ENCODE measurements at places on chromosomes 4 and X.
A peak's percentile ranks its signal among the peaks of the same experiment; 100 is the strongest.

DNA sequence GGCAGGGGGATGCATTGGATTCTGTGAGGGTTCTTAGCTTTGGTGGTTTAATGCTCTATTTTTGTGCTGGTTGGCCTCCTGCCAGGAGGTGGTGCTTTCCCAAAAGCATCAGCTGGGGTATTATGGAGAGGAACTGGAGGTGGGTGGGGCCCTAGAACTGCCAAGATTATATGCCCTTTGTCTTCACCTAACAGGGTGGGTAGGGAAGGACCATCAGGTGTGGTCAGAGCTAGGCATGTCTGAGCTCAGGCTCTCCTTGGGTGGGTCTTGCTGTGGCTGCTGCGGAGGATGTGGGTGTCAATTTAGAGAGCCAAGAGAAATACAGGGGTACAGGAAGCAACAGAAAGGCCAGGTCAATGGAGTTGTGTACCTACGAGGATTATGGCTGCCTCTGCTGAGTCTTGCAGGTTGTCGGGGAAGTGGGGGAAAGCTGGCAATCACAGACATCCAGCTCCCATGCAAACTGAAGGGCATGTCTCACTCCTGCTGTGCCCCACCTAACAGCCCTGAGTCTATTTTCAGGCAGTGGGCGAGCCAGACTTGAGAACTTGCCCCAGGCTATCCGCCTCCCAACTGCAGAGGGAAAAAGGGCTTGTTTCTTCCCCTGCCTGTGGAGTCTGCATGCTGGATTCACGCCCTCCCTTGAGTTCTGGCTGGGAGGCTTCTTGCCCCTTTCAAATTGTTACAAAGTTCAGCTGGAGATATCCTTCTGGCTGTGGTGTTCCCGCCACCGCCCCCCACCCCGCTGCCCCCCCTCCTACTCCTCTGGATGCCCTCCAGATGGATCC, 212.0 kb downstream of the COMMD8 start:
- no peak for DNase-seq

DNA sequence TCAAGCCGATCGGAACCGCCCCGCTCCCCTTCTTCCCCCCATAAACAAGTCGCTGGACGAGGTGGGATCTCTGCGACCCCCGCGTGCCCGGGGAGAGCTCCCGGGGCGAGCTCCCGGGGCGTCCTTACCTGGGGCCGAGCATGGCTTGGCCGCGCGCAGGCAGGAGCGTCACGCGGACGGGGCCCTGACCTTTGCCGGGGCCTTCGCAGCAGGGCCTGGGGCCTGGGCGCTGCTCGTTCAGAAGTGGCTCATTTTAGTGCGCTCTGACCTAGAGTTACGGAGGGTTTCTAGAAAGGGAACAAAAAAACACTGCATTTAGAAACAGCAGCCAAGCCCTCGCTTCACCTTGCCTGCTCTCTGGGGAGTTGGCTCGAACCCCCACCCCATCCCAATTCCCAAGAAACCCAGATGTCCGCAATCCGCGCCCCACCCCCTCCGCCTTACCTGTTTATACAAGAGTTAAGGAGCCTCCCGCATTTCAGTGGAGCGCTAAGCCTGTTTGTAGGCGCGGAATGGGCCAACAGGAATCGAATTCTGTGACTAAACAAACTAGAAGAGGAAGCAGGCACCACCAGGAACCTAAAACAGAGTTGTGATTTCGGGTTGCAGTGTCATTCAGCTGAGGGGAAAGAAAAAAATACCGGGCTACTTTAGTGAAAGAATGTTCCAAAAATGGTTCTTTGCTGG, 814 bp upstream of the RBM47 start:
- DNase-seq = no peak

DNA sequence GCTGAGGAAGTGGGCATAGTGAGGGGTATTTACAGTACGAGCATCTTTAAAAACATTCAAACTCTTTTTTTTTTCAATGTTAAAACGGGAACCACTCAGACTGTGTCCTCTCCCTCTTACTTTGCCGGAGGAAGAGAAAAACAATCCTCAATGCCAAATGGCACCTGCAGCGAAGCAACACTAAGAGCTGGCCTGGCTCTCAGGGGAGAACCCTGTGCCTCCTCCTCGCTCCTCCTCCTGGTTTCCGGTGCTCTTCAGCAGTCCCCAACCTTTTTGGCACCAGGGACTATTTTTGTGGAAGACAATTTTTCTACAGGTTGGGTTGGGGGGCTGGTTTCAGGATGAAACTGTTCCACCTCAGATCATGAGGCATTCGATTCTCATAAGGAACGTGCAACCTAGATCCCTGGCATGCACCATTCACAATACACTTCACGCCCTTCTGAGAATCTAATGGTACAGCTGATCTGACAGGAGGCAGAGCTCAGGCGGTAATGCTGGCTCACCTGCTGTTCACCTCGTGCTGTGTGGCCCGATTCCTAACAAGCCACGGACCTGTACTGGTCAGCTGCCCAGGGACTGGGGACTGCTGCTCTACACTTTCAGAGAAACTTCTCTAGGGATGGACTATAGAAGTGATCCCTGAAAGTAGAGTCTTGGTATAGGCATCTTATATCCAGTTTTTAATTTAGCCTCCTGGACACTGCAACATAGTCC, 404.1 kb downstream of the RAPGEF2 start:
- no peak for DNase-seq

DNA sequence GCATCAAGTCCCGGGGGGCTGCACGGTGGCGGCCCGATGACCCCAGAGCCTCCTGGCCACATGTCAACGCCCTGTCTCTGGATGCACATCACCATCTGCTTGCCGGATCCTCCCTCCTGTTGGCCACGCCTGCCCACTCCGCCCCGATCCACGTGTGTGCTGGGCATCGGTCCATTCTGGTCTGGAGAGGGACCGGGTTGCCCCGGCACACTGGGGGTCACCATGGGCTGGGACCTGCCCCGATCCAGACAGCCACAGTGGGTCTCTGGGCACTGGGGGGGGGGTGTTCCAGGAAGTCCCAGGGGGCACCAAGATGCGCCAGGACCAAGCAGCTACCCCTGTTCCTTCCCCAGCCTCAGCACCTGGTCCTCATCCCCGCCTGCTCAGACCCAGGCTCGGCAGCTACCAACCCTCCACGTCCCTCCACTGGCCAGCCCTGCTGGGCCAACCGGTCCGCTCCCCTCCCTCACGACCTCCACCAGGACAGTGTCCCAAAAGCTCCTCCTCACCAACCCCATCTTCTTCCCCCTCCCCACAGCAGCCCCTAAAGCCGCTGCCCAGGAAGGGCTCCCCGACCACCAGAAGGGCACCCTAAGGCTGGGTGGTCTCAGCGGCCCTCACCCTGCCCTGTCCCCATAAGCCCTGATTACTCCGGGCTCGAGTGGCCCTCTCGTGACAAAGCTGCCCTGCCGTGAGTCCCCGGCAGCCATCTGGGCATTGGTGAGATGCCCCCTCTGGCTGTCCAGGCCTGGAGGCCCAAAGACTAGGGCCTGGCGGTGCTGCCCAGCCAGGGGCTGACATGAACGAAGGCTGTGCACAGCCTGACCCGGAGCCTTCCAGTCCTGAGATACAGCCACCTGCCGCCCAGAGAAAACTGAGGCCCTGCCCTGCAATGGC, 4.6 kb downstream of the CTBP1 start:
- DNase-seq = no peak

DNA sequence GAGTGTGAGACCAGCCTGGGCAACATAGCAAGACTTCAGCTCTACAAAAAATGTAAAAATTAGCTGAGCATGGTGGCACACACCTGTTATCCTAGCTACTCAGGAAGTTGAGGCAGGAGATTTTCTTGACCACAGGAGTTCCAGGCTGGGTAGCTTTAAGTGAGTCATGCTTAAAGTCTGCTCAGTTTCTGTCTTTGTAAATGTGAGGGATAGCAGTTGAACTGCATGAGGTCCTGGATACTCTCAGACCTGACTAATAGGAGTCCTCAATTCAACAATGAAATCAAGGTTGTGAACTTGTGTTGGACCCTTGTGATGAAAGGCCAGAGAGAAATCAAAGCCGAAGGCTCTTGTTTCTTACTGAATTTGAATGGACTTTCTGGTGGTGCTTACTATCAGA, 45.2 kb downstream of the STARD8 start:
- DNase-seq = no peak

- DNase-seq = no peak
These were observed 288.0 kb downstream of the SH2D1A start for GRCh38 chrX:124634363-124634762.

DNA sequence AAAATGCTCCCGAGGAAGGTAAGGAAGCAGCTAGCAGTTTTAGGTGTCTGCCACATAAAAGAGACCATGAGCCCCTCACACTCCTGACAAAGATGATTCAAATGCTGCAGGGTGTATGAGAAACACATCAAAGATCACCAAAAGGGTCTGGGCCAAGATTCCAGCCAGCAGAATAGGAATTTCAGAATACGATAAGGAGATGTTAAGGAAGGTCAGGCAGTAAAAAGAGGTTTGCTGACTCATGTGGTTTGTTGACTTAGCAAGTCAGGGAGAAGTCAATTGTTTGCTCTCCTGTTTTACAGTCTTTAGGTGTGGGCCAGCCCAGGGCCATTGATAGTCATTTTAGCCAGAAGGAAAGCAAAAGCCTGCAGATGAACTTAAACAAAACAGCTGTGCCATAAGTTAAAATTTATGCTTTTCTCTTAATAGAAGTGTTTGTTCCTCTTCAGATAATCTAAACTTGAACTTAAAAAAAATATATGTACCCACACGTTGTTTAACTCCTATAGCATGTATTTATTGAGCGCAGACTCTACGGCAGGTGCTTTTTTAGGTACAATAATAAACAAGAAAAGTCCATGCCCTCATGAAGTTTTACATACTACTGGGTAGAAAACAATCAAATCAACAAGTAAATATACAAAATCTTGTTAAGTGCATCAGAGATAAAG, 115.6 kb downstream of the CAMK2D start:
- DNase-seq = no peak

GRCh38 chr4:70298051-70298450, 36.7 kb upstream of the CABS1 start:
- DNase-seq = no peak

- no peak for DNase-seq
These were observed 82.6 kb upstream of the MAOA start for GRCh38 chrX:43573441-43574015.

DNA sequence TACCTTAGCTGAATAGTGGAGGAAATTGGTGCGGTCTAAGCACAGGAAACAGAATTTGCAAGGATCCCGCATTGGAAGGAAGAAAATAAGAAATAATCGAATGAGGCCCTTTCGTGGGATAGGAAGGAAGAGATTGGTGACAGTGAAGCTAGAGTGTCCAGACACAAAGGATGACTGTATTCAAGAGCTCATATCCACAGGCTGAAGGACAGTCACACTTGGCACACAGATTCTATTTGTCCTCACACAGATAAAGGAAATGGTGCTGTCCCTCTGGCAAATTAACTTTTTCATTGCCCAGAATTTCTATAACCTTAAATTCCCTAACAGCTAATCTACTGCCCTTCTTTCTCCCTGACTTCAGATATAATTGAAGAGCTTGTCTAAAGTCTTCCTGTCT, 2188.9 kb upstream of the TENM3 start:
- no peak for DNase-seq

- DNase-seq = no peak
These were observed 226.3 kb downstream of the ZIC3 start for GRCh38 chrX:137792214-137792613.

DNA sequence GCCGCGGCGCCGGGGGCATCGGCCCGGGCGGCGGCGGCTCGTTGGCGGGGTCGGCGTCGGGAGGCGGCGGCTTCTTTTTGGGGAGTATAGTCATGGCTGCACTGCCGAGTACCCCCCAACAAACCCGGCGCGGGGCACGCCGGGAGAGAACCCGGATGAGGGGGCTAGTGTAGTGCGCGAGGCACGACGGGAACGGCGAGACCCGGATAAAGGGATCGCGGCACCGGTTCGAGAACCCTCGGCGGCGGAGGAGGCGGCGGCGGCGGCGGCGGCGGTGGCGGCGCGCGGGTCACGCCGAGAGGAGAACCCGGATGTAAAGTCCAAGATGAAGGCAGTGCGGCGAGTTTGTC, at the start of gene OTUD5:
OTUD5 (minus strand) TSS at position 131 of the 350 bp plus-strand sequence; CDS start at position 94, 37 bp downstream.
- DNase-seq = peak; percentile 43

DNA sequence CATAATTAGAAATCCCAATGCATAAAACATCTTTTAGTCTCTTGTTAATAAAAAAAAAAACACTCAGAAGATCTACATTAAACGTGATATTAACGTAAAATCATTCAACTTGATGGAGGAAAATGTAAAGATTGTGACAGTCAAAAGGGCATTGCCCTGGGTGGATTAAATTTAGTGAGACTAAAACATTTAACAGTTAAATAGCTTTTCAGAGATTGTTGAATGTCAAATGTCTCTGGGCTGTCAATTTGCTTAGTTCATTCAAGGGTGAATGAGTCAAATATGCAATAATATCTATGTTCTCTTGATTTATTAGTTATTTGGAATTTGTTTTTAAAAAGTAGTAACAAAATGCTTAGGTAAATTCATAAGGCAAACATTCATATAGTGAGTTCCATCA, 836.6 kb upstream of the PCDH10 start:
- DNase-seq = no peak

GRCh38 chrX:70042399-70043371, 7.1 kb downstream of the AWAT2 start:
- DNase-seq = no peak

DNA sequence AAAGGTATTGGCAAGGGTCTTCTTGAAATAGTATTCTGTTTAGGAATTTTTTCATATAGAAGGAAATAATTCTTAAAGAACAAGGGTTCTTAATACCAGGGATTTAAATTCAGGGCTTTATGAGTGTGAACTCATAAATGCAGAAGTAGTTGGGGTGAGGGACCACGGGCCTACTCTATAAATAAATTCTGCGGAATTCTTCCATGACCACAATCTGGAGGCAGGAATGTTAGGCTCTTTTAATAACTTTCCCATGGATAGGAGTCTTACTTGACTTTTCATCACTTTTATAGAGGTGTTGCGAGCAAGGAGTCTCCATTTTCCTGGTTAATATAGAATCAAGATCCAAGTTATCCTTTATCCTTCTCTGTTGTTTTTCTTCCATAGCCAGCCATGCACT, 76.7 kb upstream of the SLC4A4 start:
- DNase-seq = no peak

DNA sequence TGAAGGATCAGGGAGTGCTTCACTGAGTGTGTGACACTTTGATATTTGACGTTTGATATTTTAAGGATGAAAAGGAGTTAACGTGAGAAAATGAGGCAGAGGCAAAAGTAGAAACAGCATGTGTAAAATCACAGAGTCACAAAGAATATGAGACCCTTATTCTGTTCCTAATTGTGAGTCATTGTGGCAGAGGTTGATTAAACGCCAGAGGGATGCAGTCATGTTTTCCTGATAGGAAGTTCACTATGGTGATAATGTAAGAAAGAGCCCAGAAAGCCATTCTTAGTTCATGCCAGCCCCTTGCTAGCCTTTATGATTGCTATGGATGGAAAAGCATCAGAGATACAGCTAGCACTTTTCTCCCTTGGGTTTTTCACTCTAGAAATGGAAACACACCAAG, 33.5 kb upstream of the IGSF1 start:
- no peak for DNase-seq

DNA sequence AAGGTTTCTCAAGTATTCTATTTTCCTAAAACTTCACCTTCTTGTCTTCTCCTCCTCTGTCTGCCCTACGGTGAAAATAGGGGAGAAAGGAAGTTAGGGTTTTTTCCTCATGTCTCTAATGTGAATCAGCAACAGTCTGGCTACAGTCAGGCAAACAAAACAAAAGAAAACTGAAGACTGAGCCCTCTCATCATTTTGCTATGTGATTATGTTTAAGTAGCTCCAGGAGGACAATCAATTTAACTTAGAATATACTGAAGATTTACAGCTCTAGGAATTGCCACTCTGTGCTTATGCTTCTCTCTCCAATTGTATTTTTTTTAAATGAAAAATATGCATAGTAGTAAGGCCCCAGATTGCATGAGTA, 316.2 kb downstream of the GPAT3 start:
- DNase-seq = no peak

- DNase-seq = no peak
These were observed 172.8 kb upstream of the DCAF12L2 start for GRCh38 chrX:126338916-126339315.

All from stimulated activated CD4-positive, alpha-beta T cell treated with anti-CD3 and anti-CD28 coated beads, Interleukin-15, amount 100 ng/mL, for 1 hour (primary cell).